ENCODE measurements at places on chromosomes 2 and 18. TPM values are rescaled to one million over a fixed set of nuclear protein-coding genes. Genes with fewer than 3 reads are reported as not detected.

- no peaks in the 10 kb centered on the region for H3K27me3 ChIP-seq
- no peak for DNase-seq
- no peaks in the 10 kb centered on the region for H3K4me1 ChIP-seq
- H3K36me3 ChIP-seq: no peaks in the 10 kb centered on the region
Observed at GRCh38 chr2:216394881-216395280, 17.4 kb upstream of the SMARCAL1 start.

Gene CDK15
- 0.13 TPM for total RNA-seq

DNA sequence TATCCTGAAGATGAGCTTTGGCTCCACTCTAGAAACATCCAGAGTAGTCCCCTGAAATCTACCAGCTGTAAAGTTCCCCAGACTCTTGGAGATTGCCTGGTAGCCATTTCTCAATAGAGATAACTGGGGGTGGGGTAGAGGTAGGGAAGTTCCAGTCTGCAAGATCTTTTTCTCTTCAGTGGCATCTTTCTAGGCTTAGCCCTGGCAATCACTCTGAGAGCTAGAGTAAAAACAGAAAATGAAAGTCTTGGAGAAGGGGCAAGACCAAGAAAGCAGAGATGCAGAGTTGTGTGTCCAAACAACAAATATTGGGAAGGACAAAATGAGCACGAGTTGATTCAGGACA lies 41.8 kb upstream of the LCLAT1 start:
- H3K27ac ChIP-seq: no peak overlapping the region
- no peak overlapping the region for H3K4me3 ChIP-seq
- no peaks in the 10 kb centered on the region for H3K27me3 ChIP-seq
- no peaks in the 10 kb centered on the region for H3K36me3 ChIP-seq
- peaks cover 42% of the 10 kb centered on the region for H3K4me1 ChIP-seq

DNA sequence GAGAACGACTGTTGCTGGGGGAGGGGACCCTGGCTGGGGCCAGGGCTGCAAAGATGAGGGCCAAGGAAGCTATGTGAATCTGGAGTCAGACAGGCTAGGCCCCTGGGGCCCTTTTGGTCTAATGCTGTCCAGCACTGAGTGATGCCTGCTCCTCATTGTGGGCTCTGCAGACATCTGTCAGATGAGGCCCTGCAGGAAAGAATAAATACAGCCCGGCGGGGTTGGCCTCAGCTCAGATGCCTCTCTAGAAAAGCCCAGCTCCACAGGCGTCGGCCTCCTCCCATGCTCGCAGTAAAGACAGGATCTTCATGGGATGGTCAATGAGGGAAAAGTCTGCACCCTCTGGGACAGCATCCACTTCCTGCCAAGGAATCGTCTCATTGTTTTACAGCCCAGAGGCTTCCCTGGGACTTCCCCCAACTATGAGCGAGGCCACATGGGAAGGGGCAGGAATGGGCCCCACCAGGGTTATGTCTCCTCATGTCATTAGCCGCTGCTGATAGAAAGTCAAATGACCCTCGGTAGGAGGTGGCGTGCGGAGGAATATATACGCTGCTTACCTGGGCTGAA lies 125.8 kb upstream of the GLI2 start:
- H3K4me1 ChIP-seq: peaks cover 6% of the 10 kb centered on the region
- H3K27ac ChIP-seq: no peak overlapping the region
- H3K4me3 ChIP-seq: no peak overlapping the region
- H3K27me3 ChIP-seq: no peaks in the 10 kb centered on the region
- H3K36me3 ChIP-seq: no peaks in the 10 kb centered on the region

- DNase-seq: no peak
- H3K27me3 ChIP-seq: no peaks in the 10 kb centered on the region
- no peak overlapping the region for H3K27ac ChIP-seq
- no peaks in the 10 kb centered on the region for H3K36me3 ChIP-seq
- no peak overlapping the region for H3K4me3 ChIP-seq
Observed at GRCh38 chr2:67719351-67719750, 322.2 kb downstream of the ETAA1 start.

Gene GPR45
- total RNA-seq: not detected

DNA sequence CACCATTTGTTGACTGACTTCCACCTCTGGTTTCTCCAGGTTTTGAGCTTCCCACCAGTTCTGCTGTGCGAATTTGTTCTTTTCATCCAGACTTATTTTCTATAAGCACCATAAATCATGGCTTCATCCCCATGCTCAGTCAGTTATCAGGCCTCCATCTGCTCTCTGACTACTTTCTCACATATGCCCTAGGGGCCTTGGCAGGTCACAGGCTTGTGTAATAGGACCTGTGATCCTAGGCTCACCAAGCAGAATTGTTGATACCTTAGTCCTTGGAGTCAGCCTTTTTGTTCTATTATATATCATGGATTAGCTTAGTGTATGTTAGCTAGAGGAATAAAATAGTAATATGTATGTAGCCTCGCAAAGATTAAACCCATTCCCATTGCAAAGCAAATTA lies 284.2 kb upstream of the TANK start:
- peaks cover 5% of the 10 kb centered on the region for H3K4me1 ChIP-seq
- no peaks in the 10 kb centered on the region for H3K27me3 ChIP-seq
- H3K36me3 ChIP-seq: no peaks in the 10 kb centered on the region
- no peak overlapping the region for H3K4me3 ChIP-seq
- DNase-seq: no peak
- H3K27ac ChIP-seq: no peak overlapping the region

GRCh38 chr18:3441290-3441689 lies 8.7 kb upstream of the TGIF1 start:
- no peak overlapping the region for H3K4me3 ChIP-seq
- peak; percentile 12 for DNase-seq
- peaks cover under 1% of the 10 kb centered on the region for H3K4me1 ChIP-seq
- H3K27me3 ChIP-seq: no peaks in the 10 kb centered on the region
- no peaks in the 10 kb centered on the region for H3K36me3 ChIP-seq

DNA sequence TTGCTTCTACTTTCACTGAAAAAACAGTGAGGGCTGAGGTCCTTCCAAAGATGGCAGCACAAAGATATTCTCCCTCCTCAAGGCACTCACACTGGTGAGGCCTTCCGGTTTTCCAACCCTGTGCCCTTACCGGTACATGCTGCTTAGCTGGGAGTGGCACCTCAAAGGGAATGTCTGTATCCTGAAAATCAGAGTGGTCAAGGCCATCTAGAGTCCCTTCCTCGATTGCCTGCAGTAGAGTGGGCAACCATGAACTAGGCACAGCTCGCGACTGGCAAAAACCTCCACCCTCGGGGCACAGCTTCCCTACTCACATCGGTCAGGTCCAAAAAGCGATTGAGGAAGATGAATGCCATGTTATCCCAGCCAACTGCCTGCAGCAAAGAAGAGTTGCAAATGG lies 3.4 kb downstream of the KRTCAP3 start:
- H3K27me3 ChIP-seq: no peaks in the 10 kb centered on the region
- no peaks in the 10 kb centered on the region for H3K4me1 ChIP-seq
- H3K27ac ChIP-seq: no peak overlapping the region
- DNase-seq: no peak
- no peak overlapping the region for H3K4me3 ChIP-seq

DNA sequence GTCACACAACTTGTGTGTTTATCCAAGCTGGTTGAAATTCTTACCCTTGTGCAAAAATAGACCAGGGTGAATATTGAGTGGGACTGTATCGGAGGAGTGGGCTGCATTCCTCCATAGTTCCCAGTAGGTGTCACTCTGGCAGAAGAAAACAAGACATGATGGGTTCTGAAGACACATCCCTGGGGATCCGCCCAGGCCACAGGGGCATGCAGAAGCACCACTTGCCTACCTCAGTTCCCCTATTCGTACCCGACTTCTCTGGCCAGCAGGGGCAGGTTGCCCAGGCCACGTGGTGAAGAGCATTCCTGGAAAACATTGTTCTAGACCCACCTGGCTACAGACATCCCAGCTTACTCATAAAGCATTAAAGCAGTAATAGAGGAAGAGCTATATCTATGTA lies 168.2 kb downstream of the FAM210A start:
- H3K4me3 ChIP-seq: no peak overlapping the region
- peak; percentile 52 for DNase-seq
- peak overlapping the region; percentile 23 for H3K27ac ChIP-seq
- H3K27me3 ChIP-seq: no peaks in the 10 kb centered on the region
- no peaks in the 10 kb centered on the region for H3K36me3 ChIP-seq
- H3K4me1 ChIP-seq: peaks cover 23% of the 10 kb centered on the region

Gene EFR3B
- 4.4 TPM for total RNA-seq

DNA sequence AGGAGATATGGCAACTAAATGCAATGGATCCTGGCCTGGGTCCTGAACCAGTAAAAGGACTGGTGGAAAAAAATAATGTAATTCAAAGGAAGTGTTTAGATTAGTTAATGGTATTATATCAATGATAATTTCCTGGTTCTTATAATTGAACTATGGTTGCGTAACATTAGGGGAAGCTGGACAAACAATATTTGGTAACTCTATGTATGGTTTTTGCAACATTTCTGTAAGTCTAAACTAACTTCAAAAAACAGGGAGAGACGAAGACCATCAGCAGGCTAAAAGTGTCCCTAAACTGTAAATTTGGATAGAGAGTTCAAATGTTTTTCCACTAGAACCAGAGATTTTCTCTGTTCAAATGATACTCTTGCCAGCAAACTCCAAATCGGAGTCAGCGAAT lies 36.9 kb downstream of the KLF7 start:
- no peaks in the 10 kb centered on the region for H3K27me3 ChIP-seq
- H3K36me3 ChIP-seq: peaks cover 2% of the 10 kb centered on the region
- no peak overlapping the region for H3K4me3 ChIP-seq
- peaks cover 81% of the 10 kb centered on the region for H3K4me1 ChIP-seq
- no peak for DNase-seq
- H3K27ac ChIP-seq: no peak overlapping the region

- H3K27ac ChIP-seq: peak overlapping the region; percentile 37
- DNase-seq: no peak
- no peak overlapping the region for H3K4me3 ChIP-seq
- no peaks in the 10 kb centered on the region for H3K27me3 ChIP-seq
- H3K4me1 ChIP-seq: peaks cover 22% of the 10 kb centered on the region
Observed at GRCh38 chr18:46337271-46337670, 233.1 kb downstream of the HAUS1 start.

Gene DUSP2
- total RNA-seq: 11.1 TPM

Gene CFAP65
- total RNA-seq: not detected

DNA sequence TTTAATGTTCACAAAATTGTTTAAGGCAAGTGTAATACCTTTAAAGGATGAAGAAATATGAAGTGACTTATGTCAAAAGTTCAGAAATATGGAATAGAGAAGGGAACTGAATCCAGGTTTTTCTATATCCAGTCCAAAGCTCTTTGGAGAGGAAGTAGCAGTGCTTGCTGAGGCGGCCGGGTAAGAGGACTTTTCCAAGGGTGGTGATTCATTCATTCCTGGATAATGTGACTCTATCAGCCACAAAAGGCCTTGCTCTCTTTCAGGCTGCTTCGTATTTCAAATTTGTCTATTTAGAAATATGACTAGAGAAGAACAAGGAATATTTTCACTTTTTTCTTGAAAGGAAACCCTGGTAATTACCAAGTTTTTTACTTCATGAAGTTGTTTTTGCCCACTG lies 830.1 kb upstream of the ZEB2 start:
- no peaks in the 10 kb centered on the region for H3K36me3 ChIP-seq
- no peak overlapping the region for H3K4me3 ChIP-seq
- no peak for DNase-seq
- H3K27ac ChIP-seq: no peak overlapping the region

DNA sequence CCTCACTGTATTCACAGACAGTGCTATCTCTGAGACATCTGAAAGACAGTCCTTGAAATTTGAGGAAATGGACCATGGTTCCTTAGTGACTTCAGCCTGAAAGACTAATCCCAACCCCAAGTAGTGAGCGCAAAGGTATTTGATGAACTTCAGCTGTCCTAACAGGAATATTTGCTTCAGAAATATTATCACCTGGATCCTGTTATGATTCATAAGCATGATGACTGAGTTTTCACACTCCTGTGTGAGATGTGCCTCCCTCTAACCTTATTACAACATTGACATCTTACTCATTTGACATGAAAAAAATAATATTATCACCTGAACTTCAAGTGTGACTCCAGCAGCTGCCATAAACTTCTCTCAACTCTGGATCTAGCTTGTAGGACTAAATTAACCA lies 11.6 kb upstream of the MRPL19 start:
- no peak for DNase-seq
- no peaks in the 10 kb centered on the region for H3K27me3 ChIP-seq
- H3K4me3 ChIP-seq: no peak overlapping the region
- H3K4me1 ChIP-seq: no peaks in the 10 kb centered on the region

DNA sequence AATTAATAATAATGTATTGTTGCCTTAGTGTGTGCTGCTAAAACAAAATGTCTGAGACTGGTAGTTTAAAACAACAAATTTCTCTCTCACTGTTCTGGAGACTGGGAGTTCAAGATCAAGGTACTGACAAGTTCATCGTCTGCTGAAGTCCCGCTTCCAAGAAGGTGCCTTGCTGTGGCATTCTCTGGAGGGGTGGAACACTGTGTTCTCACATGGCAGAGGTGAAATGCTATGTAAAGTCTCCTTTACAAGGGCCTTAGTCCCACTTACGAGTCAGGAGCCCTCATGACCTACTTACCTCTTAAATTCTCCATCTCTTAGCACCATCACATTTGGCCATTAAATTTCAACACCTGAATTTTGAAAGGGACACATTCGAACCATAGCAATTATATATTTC lies 299.2 kb upstream of the RBMS1 start:
- no peak overlapping the region for H3K27ac ChIP-seq
- no peaks in the 10 kb centered on the region for H3K36me3 ChIP-seq
- no peaks in the 10 kb centered on the region for H3K4me1 ChIP-seq
- no peak for DNase-seq

GRCh38 chr18:35000457-35000856 lies 40.8 kb upstream of the MAPRE2 start:
- H3K4me1 ChIP-seq: peaks cover under 1% of the 10 kb centered on the region
- H3K27me3 ChIP-seq: no peaks in the 10 kb centered on the region
- H3K27ac ChIP-seq: no peak overlapping the region
- H3K4me3 ChIP-seq: no peak overlapping the region
- no peaks in the 10 kb centered on the region for H3K36me3 ChIP-seq
- no peak for DNase-seq

GRCh38 chr2:208315081-208315788 lies 49.2 kb downstream of the PIKFYVE start:
- no peaks in the 10 kb centered on the region for H3K27me3 ChIP-seq
- no peak overlapping the region for H3K4me3 ChIP-seq
- no peak overlapping the region for H3K27ac ChIP-seq
- peaks cover 9% of the 10 kb centered on the region for H3K4me1 ChIP-seq
- no peak for DNase-seq

All from heart left ventricle (tissue), 16 donors.